ENCODE measurements at places on chromosomes 6 and 20.

DNA sequence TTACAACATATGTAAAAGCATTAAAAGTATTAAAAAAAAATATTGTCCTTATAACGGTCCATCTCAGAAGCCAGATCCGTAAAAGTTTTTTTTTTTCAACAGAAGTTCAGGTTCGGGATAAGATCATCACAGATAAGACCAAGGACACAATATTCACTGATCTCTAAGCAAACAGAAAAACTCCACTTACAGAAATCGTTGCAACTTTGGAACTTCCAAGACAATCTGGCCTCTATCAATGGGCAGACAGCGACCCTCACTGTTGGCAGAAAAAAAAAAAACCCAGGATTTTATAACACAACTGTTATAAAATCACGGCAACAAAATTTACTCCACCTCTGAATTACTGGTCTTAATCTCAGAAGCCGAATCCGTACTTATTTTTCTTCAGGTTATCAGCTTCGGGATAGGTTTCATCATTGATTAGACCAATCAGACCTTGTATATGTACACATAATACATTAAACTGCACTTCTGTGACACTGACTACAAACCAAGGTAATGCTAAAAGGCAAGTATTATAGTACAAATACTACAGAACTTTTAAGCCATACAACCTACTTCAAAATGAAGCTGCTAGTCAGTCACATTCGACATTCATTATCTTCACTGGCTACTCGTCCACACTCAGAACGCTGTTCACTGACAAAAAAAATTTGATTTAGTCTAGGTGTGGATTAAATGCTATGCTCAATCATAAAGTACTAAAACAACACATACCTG is 34.7 kb upstream of the SYNCRIP start:
- no peak for DNase-seq

- no peak for DNase-seq
Observed at GRCh38 chr6:22053391-22053997, 243.3 kb downstream of the PRL start.

GRCh38 chr20:40081653-40082052 is 607.4 kb downstream of the MAFB start:
- DNase-seq, result no peak

- no peak for DNase-seq
Observed at GRCh38 chr6:168015009-168015408, 17.5 kb downstream of the KIF25 start.

- no peak for DNase-seq
Observed at GRCh38 chr6:41724228-41724580, 11.2 kb downstream of the TFEB start.

GRCh38 chr6:14110001-14110818 is 7.4 kb upstream of the CD83 start:
- DNase-seq, result no peak

DNA sequence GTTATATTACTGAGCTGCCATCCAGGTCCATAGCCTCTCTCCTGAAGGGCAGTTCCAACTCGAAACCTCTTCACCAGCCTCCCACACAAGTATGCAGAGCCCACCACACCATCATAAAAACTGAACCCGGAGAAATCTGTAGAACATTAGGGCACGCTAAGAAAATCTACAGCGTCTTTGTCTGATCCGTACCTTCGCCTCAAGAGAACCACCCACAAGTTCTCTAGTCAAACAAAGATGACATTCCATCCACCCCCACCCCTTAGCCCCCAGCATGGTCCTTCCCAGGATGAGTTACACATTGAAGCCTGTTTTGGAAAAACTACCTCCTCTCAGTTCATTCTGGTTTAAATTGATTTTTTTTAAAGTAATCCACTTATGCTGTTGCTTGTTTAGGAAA is 219.7 kb downstream of the ZMYND8 start:
- DNase-seq, result no peak

DNA sequence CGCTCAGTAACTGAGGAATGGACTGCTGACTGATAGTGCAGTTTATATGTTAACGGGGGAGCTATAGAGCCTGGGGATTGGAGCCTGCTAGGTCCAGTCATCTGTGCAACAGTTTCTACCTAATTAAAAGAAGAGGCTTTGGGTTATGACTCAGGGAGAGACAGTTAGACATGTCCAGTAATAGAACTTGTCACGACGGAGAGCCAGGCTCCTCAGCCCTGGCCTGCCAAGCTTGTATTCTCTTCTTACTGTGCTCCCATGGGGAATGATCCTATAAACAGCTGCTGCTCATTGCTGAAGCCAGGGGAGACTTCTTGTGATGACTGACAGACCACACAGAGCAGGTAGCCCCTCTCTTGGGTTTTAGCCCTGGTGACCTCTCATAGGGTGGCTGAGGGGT is 69.3 kb downstream of the SYNJ2 start:
- no peak for DNase-seq

DNA sequence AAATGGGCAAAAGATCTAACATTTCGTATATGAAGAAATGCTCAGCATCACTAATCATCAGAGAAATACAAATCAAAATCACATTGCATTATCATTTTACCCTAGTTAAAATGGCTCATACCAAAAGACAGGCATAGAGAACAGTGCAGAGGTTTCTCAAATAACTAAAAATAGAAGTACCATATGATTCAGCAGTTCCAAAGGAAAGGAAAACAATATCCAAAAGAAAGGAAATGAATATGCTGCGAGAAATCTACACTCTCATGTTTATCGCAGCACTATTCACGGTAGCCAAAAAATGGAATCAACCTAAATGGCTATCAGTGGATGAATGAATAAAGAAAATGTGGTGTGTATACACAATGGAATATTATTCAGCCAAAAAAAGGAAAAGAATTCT is 63.5 kb downstream of the VTA1 start:
- DNase-seq, result no peak

- no peak for DNase-seq
Observed at GRCh38 chr6:51107769-51108203, 289.1 kb downstream of the TFAP2B start.

- DNase-seq, result no peak
Observed at GRCh38 chr20:5570452-5570851, 179.7 kb upstream of the SHLD1 start.

- DNase-seq, result no peak
Observed at GRCh38 chr6:11042750-11043377, 1.2 kb downstream of the ELOVL2 start.

- DNase-seq, result no peak
Observed at GRCh38 chr6:118739696-118740353, 88.4 kb upstream of the CEP85L start.

- no peak for DNase-seq
Observed at GRCh38 chr20:19314621-19315020, 102.2 kb downstream of the SLC24A3 start.

GRCh38 chr20:64222291-64222735 is 33.2 kb upstream of the PCMTD2 start:
- no peak for DNase-seq

DNA sequence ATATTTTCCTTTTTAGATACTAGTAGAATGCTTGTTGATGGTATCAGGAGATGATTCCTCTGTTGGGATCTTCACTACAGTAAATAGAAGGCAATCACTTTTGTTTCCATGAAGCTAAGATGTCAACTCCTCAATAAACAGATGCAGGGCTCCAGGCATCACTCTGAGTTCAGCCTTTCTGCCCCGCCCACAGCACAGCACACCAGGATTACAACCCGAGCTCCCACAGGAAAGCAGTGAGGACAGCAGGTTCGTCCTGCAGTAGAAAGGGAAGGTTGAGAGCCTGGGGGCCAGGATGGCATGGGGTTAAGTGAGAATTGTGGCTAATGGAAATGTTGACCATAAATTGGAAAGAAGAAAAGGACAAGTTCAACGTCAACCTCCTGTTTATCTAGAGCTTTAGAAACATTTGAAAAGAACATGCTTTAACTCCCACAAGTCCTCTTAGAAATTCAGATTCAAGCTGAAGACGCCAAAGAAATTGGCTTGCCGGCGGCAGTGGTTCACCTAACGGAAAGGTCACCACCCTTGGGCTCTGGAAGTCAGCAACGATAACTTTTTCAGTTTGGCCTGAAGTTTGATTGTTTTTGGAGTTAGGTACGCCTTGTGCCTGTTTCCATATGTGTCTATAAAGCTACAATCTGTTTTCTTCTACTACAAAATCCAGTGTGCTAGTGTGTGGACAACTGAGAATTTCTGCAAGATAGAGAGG is 144.4 kb upstream of the PDE10A start:
- DNase-seq, result no peak

DNA sequence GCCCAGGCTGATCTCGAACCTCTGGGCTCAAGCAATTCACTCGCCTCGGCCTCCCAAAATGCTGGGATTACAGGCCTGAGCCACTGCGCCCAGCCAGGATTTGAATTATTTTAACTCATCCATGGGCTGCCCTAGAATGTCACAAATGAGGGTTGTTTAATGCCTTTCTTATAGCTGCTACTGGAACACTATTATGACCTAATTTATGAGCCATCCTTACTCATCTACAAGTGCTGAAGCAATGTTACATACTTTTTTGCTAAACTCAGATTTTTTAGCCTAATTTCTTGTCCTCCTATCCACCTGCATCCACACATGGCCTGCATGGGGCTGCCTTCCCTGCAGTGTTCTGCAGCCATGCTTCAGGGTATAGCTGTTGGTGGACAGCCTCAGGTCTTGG is 59.9 kb downstream of the RTN4IP1 start:
- no peak for DNase-seq

DNA sequence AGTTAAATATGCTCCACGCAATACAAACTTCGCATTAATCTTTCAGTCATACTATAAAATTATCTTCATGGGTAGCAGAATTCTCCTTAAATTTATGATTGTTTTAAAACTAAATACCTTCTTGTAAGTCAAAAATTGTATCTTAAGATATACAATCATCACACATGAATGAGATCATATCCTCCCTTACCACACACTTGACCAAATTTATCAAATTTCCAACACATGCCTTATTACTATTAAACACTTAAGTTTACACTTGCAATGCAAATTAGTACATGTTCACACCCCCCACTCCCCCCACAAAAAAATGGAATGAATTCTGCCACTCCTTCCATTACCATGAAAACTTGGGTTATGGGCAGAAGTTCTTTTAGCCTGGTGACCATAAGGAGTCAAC is 13.8 kb downstream of the RANBP9 start:
- DNase-seq, result no peak

GRCh38 chr20:59192533-59192896 is 28.9 kb downstream of the ZNF831 start:
- DNase-seq, result no peak
